GM13977 (cell line): ENCODE measurements at places on chromosomes 4 and X.

GRCh38 chr4:154973244-154974035 lies 192.4 kb downstream of the RBM46 start:
- no peak for DNase-seq

DNA sequence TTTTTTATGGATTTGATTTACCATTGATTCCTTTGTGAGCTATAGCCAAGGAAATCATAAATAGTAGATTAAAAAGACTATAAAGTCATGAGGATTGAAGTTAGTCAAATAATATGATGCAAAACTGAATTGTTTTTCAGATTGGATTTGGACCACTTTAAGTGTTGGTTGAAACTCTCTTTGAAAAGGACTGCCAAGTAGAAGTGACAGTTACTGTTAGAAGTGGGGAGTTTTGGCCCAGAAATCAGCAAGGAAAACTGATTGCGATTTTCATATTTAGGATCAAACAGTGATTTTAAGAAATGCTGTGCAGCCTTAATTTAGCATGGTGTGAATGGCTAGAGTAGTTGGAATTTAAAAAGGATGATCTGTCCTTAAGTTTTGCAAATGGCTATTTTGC lies 4.9 kb downstream of the ADGRL3 start:
- no peak for DNase-seq

- DNase-seq, result peak; percentile 7
Measured at GRCh38 chrX:134026565-134027311, 41.3 kb upstream of the GPC3 start.

DNA sequence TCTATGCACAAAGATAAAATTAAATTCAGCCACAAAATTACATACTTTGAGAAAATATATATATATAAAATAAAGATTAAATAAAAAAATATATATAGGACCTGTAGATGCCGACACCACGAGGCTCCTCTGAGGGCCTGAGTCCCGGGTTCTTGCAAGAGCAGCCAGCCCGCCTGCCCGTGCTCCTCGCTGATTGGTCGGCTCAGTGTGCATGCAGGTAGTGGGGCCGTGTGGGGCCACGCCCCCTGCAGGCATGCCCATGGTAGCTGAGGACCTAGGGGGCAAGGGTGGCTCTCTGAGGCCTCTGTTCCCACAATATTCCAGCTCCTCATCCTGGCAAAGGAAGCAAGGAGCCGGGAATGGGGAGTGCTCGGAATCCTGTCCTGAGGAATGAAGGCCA lies 80.5 kb upstream of the AMELX start:
- DNase-seq, result no peak

- no peak for DNase-seq
Measured at GRCh38 chr4:150950657-150951288, 64.3 kb downstream of the LRBA start.

- DNase-seq, result no peak
Measured at GRCh38 chr4:159019356-159019755, 83.5 kb upstream of the RAPGEF2 start.

GRCh38 chr4:83947125-83947829 lies 411.4 kb downstream of the GPAT3 start:
- DNase-seq, result no peak

DNA sequence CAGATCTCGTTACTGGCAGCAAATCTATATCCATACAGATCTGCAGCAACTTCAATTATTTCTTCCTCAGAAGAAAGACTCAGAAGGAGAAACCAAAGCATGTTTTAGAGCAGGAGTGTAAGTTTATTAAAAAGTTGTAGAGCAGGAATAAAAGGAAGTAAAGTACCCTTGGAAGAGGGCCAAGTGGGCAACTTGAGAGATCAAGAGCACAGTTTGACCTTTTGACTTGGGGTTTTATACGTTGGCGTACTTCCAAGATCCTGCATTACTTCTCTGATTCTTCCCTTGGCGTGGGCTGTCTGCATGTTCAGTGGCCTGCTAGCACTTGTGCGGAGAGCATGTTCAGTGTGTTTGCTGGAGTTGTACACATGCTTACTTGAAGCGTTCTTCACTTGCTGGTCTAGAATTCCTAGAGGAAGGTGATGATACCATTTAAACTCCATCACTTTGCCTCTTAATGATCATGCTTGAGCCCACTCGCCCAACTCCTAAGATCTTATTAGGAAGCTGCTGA lies 1114.7 kb upstream of the PABPC4L start:
- no peak for DNase-seq

DNA sequence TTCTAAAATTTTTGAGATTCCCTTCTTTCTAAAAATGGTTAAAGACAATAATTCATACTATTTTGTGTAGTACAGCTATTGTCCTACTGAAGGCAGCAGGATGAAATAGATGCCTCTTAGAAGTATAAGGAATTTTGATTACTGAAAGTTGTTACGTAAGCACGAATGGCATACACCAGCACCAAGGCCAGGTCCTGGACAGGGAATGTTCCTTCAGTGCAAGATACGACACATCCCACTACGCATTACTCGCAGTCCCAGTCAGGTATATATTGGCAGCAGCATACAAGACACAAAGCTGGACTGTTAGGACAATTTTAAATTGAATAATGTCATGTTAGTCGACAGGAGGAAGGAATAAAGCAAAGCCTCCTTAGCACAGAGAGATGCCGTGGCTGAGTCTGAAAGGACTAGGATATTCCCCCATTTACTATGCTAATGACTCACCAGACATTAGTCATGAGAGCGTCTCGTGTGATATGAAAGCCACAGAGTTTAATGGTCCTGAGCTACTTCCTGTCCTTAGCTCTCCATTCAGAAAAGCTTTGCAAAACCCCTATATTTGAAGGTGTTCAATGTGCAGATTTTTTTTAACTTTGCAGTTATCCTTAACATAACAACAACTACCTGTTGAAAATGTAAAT lies 504.3 kb downstream of the FAM133A start:
- DNase-seq, result no peak

DNA sequence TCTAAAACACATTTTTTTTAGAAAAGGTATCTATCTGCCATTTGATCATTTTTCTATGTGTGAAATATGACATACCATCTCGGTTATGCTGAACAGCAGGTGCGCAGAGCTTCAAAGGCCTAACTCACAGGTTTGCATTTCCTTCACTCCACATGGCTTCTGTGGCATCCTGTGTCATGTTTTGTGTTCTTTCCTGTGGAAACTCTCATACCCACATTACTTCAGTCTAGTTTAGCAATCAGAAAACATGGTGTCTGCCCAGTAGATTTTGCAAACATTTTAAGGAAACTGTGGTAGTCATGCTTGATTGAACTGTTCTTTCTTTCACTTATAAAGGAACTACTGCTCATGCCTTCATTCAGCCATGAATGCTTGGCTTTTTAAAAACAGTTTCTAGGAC lies 11.3 kb upstream of the ARAP2 start:
- DNase-seq, result peak; percentile 32

DNA sequence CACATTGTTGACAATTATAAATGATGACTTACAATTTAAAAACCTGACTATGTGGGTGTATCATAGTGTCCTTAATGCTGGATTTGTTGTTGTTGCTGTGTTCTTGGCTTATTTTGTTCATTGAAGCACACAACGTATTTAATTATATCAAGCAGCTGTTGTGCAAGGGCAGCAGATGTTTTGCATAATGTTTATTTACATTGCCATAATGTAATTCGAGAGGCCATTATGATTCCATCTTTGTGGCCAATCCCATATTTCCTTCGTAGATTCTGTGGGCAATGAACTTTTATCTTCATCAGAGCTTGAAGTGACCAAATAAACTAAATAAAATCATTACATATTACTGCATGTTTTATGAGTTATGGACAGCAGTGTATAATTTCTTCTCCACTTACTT lies 422.6 kb upstream of the GALNTL6 start:
- DNase-seq, result no peak

GRCh38 chr4:133969202-133969848 lies 232.3 kb downstream of the PABPC4L start:
- DNase-seq, result no peak

- no peak for DNase-seq
Measured at GRCh38 chrX:69988955-69989394, 60.8 kb downstream of the AWAT2 start.

DNA sequence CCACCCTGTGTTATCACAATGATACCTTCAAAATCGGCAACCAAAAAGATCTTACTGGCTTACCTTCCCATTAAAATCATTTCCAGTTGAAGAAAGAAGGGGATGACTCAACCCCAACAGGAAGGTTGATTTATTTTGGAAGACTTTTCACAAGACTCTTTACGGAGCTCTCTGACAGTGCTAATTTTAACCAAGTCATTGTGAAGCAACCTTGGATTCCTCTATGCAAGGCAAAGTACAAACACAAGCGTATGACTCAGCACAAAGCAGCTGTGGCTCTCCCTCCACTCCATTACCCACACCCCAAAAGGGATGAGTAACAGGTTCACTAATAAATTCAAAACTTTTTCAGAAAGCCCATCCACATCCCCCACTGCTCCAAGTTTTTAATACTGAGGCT lies 213.8 kb upstream of the FGF13 start:
- DNase-seq, result no peak

- no peak for DNase-seq
Measured at GRCh38 chr4:186074189-186074588, 5.2 kb downstream of the TLR3 start.

DNA sequence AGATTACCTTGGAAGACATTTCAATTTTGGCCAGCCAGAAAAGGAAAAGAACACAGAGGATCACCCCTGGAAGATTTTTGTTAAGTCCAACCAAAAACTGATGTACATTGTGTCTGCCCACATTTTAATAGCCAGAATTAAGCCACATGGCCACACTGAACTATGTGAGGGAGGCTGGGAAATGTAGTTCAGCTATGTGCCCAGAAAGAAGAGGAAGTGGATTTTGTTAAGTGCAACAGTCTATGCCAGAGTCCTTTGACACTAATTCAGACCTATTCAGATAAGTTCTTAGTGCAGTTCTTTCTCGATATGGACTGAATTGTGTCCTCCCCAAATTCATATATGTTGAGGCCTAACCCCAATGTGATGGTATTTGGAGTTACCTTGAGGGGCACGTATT lies 18.4 kb downstream of the PRPS1 start:
- DNase-seq, result no peak

DNA sequence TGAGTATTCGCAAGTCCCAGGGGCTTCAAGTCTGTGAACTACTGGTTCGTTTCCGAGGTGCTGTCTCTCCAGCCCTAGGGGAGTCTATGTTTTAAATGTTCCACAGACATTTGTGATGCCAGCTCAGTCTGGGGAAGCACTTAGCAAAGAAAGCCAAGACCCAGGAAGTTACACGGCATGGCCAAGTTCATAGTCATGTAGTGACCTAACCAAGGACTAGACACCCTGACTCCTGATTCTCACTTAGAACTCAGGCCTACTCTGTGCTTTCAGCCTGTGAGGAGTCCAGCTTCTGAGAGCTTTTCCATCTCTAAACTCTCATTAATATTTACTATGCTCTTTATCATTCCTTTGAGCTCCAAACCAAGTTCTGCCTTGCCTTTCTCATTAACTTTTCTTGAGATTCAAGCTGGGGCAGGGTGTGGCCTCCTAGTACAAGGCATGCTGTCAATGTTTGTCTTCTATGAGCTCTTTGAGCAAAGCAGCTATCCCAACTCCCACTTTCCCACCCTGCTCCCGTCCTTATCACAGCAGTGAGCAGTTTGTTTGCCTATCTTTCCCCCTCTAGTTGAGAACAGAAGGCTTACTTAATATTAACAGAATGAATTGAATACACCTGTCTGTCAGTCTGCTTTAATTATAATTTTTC lies 105.4 kb upstream of the FAM9C start:
- DNase-seq, result no peak

GRCh38 chrX:915427-916229 lies 285.0 kb downstream of the SHOX start:
- no peak for DNase-seq

DNA sequence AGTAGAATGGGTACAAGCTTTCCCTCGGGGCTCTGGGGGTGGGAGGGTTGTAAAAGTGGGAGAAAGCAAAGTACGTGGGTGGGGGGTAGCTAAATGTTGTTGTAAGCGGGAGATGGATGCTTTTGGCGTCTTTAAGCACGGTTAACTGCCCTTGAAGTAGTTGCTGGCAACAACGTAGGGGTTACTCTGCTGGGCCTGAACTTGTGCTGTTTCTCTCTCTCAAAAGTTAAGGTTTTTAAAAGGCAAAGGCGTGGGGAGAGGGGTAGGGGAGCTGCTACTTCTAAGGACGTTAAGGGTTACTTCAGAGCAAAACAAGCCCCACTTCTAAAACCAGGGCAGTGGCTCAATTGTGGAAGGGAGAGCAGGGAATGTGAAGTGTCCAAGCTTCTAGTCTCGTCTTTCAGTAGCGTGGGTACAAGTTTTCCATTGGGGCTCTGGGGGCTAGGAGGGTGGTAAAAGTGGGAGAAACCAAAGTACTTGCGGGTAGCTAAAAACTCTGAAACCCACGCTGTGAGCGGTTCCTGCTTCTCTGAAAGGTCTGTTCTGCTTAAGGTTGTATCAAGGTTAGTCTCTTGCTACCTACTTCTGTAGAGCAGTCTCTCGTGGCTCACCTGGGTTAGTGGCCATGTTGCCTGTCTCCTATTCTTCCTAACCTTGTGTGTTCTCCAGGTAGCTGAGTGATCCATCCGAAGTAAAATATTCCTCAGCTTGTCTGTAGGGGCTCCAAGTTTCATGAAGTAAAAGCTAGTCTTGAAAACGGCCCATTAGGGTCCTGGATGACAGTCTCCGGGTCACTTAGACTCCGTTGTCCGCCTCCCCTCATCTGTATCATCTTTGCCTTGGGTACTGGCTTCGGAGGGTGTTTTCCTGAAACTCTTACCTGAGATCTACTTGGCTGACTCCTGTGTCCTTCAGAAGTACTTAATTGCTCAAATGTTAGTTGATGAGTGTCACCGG lies 1.7 kb upstream of the WDR1 start:
- DNase-seq, result peak; percentile 29

GRCh38 chr4:125070861-125071260 lies 243.9 kb upstream of the FAT4 start:
- DNase-seq, result no peak

DNA sequence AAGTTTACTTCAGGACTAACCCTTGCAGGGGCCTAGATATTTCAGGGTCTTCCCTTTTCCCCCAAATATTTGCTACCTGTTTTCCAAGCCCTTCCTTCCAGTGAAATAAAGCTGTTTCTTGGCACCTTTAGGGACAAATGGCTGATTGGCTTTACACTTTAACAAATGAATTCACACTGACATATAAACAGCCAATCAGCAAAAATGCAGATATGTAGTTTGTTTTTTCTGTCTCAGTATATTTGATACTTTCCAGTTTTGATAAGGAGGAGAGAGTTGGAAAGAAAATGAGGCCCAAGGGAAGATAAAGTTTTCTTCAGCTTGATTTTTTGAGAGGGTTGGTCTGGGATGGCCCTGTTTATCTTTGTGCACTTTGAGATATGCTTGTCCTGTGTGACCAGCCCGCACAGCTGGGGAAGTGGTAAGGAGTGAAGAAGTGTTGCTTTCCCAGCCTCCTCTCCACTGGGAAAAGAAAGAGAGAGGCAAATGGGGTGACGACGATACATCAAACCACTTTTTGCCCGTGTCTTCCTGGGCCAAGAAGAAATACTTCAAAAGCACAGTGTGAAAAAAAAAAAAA lies 67.5 kb downstream of the MGST2 start:
- no peak for DNase-seq
